Ovary (tissue), 10 donors: ENCODE measurements at places on chromosomes 4 and X.

GRCh38 chr4:169612871-169613859, 782 bp upstream of the NEK1 start:
- peak; percentile 63 for DNase-seq

- no peak for DNase-seq
These were observed 33.9 kb downstream of the TMPRSS11A start for GRCh38 chr4:67929426-67929825.

DNA sequence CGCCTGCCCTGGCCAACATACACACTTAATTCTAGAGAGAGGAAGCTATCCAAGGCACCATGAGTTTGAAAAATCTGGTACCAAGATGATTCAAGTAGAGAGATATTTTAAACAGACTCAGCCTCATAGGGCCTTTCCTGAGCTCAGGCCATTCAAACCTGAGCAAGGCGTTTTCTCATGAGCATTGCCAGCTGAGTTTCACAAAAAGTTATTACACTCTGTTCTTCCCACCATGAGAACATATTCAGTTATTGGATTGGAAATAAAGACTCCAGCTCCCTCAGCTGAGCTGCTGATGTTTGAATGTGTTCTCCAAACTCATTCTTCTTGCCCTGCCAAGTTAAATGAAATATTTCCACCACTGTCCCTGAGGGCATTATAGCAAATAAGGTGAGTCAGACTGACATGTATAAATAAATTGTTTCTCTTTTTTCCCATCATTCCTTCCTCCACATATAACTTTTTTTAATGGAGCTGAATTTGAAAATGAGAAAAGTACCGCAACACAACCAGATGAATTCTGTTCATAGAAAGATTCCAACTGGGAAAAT, 429.6 kb downstream of the RAB28 start:
- DNase-seq = no peak

DNA sequence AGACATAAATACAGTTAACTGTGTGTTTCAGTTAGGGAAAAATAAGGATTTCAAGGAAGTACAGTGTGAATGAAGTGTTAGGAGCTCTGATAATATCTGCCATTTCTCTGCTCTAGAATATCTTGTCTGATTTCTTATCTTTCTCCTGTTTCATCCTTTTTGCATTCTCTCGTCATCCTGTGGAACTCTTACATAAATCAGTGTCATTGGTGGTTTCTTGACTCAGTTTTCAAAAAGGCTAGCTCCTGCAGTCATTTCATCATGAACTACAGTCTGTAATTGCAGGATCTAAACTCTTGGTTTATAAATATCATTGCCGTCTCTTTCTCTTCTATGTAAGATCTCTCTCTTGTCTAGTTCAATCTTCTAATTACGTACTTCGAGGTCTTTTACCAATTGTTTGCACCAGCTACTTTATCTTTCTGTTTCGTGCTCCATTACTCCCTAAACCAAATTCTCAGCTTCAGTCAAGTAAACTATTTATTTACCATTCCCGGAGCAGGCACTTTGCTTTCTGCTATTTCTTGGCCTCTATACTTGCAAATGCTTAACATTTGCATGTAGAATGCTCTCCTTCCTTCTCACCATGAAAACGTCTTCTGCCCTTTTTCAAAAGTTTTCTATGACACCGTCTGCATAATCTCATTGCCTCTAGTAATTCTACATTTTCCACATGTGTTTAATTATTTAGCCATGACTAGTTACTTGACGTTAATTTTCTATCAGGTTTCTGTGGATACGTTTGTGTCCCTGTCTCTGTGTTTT, 294.0 kb downstream of the TENM3 start:
- no peak for DNase-seq

- DNase-seq = no peak
These were observed 695 bp downstream of the MTM1 start for GRCh38 chrX:150569155-150569477.

DNA sequence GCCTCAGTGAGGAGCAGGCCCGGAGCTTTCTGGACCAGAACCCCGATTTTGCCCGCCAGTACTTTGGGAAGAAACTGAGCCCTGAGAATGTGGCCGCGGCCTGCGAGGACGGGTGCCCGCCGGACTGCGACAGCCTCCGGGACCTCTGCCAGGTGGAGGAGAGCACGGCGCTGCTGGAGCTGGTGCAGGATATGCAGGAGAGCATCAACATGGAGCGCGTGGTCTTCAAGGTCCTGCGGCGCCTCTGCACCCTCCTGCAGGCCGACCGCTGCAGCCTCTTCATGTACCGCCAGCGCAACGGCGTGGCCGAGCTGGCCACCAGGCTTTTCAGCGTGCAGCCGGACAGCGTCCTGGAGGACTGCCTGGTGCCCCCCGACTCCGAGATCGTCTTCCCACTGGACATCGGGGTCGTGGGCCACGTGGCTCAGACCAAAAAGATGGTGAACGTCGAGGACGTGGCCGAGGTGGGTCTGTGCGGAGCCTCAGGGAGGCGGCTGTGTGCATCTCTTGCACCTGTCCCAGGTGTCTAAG, 323 bp downstream of the PDE6B start:
- DNase-seq = no peak

- no peak for DNase-seq
These were observed 93.6 kb upstream of the NAP1L5 start for GRCh38 chr4:88791274-88791673.

DNA sequence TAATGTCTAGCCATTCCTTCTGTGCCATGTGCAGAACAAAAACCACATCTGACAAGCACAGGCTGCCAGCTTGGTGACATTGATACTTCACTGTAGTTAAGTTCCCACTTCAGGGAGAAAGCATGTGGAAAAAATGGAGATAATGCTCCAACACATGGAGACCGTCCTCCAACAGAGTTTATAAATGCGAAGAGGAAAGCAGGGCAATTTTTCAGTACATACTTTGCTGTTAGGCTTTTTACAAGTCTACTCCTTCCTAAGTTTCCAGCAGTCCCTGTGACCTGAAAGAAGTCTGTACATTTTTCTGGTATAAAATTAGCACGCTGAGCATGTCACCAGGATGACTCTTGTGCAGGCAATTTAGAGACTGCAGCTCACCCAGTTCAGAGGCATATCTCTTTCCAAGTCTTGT, 766.9 kb upstream of the IGFBP7 start:
- DNase-seq = no peak

GRCh38 chr4:12471193-12471592, 1012.9 kb downstream of the RAB28 start:
- DNase-seq = no peak

- DNase-seq = no peak
These were observed 60.6 kb downstream of the TNIP2 start for GRCh38 chr4:2695346-2696060.

GRCh38 chr4:143700416-143701352, at the start of gene FREM3:
TSS of gene FREM3 (minus strand) at chr4:143700675. CDS start at chr4:143700675, 0 bp downstream.
- no peak for DNase-seq

GRCh38 chr4:93788712-93789111, 39.8 kb upstream of the ATOH1 start:
- no peak for DNase-seq

- DNase-seq = no peak
These were observed 82.0 kb upstream of the STS start for GRCh38 chrX:7065473-7065872.

- no peak for DNase-seq
These were observed 81.2 kb downstream of the SPCS3 start for GRCh38 chr4:176400816-176401461.

DNA sequence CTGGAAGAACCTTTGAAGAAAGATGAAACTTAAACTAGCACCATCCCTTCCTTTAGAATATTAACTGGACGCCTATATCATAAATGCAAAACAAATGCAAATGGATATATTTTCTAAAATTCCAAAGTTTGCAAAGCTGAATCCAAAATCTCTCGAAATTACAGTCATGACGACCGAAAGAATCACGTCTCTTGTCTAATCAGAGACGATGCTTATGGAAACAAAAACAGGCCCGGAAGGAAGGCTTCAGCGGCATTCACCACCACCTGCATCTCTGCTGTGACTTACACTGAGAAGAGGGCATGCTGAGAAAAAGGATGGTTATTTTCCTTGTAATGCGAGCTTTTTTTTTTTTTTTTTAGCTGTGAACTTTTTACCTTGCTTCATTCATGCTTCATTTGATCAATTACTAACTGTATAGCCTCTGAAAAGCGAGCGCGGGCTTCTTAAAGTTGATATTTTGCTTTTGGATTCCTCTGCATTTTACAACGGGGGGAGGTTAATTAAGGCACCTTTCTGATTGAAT, 209.3 kb downstream of the SOWAHB start:
- DNase-seq = no peak

DNA sequence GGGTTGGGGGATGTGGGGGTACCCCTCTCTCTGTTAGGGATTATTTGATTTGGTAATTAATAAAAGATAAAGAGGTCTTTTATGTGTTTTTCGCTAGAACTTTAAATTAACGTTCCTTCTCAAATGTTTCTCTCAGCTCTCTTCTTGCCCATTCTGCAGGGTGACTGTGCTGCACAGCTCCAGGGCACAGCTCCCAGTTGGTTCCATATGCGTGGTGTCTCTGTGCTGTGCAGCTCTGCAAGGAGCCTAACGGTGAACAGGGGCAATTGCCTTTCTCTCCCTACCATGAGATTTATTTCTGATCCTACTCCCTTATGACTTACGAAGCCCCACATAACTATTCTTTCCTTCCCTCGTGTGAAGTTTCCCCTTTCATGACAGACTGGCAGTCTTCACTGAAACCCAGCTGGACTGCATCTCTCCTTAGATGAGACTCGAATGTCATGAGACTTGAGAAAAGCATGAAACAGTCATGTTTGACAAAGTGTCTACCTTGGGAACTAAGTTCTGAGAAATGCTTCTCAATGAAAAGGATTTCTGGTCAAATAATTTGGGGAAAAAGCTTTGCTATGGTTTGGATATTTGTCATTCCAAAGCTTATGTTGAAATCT, 50.2 kb upstream of the SPRY1 start:
- DNase-seq = no peak

GRCh38 chr4:40525752-40526598, 103.7 kb downstream of the RBM47 start:
- DNase-seq = no peak

DNA sequence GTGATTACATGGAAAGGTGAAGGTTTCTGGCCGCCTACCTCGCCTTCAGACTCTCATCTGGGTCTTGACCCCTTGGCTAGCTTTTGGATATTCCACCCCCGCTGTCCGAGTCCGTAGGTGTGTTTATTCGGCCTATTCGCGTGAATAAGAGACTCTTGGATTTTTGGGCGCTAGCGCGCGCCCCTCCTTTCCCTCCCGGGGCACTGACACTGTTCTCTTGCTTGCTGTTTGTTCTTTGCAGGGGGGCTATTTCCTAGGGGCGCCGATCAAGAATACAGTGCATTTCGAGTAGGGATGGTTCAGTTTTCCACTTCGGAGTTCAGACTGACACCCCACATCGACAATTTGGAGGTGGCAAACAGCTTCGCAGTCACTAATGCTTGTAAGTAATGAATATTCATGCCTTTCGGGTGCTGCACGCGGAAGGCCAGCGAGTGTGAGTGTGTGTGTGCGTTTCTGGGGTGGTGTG, 932 bp downstream of the GRIA2 start:
- DNase-seq = no peak

DNA sequence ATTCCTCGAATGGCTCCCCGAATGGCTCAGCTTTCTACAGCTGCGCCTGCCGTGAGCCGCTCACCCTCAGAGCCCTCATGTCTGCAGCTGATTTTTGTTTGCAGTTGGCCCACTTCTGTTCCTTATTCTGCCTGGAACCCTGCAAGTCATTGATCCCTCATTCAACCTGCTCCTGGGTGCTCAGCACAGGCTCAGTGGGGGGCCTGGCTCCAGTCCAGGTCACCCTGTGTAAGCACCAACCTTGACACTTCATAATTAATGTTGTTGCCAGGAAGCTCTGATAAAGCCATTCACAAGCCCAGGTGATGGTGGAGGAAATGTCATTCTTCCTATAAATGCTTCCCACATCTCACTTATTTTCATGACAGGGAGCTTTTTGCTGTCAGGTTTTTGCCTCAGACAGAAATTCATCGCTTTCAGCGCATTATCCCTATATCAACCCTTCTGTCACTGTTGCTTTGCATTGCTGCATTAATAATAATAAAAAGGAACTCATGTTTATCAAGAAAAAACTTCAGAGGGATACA, 85.7 kb downstream of the F11 start:
- no peak for DNase-seq

DNA sequence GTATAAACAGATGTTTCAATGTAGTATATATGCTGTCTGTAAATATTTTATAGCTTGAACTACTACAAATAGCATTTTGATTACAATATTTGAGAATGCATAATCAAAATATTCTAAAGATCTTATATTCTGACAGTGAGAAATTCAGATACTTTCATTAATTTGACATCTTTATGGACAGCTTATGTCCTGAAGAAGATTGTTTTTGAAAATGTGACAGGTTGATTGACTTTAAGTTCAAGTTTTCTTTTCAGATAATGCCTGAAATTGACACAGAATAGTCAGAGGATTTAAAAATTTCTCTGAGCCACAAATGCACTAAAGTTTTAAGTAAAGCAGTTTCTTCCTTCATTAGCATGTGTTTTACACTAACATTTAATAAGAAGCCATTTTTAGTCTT, 799.8 kb downstream of the CCSER1 start:
- no peak for DNase-seq

- no peak for DNase-seq
These were observed 43.7 kb upstream of the SH3KBP1 start for GRCh38 chrX:19931146-19931545.

GRCh38 chr4:38891051-38891983, 23.7 kb downstream of the FAM114A1 start:
- DNase-seq = no peak

- DNase-seq = no peak
These were observed 119.4 kb upstream of the FAM9B start for GRCh38 chrX:9153300-9153699.

- no peak for DNase-seq
These were observed 607 bp upstream of the SCOC start for GRCh38 chr4:140372751-140373327.

DNA sequence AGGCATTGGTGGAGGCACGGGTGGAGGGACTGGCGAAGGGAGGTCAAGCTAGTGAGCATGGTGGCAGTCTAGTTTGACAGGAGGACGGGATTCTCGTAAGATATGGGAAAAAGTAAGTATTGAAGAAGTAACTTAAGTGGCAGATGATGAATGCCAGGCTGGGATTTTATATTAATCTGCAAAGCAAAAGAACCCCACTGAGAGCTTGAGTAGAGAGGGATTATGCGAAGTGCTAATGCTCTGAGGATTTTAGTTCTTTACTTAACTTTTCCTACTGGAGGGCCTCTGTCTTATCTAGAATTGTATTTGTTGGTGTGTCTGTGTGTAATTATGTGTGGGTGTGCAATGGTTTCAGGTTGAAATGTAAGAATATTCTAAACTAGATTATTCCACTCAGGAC, 327.9 kb downstream of the FAT4 start:
- DNase-seq = no peak

GRCh38 chr4:45442466-45442865, 681.4 kb downstream of the GABRG1 start:
- no peak for DNase-seq

DNA sequence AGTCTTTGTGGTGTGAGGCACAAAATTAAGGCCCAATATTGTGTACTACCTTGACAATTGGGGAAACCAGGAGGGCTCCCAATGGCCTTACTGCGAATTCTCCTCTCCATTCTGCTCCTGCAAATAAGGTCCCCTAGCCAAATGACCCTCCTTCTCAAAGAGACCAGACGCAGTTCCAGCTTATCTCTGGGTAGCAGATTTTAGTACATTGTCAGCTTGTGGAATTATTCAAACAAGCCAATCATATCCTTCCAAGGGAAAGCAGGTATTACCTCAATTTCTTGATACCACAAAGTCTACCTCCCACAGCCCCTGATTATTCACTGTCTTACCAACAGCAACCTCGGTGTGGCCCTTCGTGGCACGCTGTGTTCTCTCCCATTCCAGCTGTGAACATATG, 7.8 kb upstream of the ZBTB33 start:
- DNase-seq = no peak
